T-helper 2 cell treated with Interferon-gamma antibody and Interleukin-4, amounts not matched to agents 5 μg/mL and 100 μg/mL, for 36 hours (primary cell): ENCODE measurements at places on chromosomes 16 and 17.
A peak's percentile ranks its signal among the peaks of the same experiment; 100 is the strongest.

DNA sequence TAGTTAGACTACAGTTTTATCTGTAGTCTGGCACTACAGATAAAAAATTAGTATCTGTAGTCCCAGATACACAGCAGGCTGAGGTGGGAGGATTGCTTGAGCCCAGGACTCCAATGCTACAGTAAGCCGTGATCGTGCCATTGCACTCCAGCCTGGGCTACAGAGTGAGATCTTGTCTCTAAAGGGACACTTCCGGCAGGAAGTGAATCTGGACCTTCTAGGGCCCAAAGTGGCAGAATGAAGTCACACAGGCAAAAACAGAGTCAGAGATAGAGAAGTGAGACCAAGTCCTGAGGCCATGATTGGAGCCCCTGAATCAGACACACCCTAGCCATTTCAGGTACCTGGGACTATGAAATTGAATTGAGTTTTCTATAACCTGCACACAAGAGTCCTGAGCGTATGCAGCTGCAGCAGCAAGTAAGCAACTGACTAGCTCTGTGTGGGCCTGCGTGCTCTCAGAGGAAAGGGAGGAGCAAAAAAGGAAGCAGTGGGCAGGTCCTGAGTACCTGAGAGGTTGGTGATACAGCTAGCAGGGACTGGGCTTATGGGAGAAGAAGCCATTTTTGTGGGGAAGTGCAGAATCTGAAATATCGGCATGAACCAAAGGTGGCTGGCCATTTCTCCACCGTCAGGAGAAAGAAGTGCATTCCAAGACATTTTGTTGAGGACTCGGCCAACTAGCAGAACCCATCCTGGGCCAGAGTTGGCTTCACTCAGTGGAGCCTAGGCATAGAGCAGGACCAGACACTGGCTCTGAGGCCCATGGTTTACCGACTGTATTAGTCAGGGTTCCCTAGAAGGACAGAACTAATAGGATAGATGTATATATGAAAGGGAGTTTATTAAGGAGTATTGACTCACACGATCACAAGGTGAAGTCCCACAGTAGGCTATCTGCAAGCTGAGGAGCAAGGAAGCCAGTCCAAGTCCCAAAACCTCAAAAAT lies 27.2 kb upstream of the BRD7 start:
- H3K27me3 ChIP-seq: no peaks in the 10 kb centered on the region
- no peak for DNase-seq
- no peak overlapping the region for H3K27ac ChIP-seq
- no peak overlapping the region for H3K4me3 ChIP-seq
- no peaks in the 10 kb centered on the region for H3K36me3 ChIP-seq

DNA sequence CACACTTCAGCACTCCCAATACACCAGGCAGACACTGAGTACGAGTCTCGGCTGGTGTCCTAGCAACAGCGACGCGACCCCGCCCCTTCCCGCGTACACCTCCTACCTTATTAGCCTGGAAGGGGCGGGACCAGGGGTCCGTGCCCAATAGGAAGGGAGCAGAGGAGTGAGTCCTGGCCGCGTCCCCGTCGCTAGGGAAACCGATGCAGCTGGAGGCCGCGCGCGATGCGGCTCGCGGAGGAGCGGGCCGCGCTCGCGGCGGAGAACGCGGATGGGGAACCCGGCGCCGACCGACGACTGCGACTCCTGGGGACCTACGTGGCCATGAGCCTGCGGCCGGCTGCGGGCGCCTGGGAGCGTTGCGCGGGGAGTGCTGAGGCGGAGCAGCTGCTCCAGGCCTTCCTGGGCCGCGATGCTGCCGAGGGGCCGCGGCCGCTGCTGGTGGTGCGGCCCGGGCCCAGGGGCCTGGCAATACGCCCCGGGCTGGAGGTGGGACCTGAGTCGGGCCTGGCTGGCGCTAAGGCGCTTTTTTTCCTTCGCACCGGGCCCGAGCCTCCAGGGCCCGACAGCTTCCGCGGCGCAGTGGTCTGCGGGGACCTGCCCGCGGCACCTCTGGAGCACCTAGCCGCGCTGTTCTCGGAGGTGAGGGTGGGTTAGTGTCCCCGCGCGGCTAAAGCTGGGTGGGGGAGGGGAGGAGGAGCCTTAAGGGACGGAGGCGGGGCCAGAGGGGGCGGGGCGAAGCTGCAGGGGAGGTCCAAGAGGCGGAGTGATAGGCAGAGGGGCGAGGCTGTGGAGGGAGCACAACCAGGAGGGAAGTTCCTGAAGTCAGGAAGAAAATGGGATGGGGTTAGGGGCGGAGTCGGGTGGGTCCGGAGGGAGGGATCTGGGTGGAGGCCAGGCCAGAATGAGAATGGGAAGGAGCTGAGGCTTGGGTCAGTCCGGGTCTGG lies at the start of gene DNAH9:
DNAH9 (plus strand) TSS at position 197 of the 948 bp plus-strand sequence; CDS start at position 226, 29 bp downstream.
- H3K36me3 ChIP-seq: no peaks in the 10 kb centered on the region
- H3K4me1 ChIP-seq: no peaks in the 10 kb centered on the region
- DNase-seq: no peak
- no peak within 1 kb of the TSS for H3K27ac ChIP-seq
- peaks cover 4% of the 10 kb centered on the region for H3K27me3 ChIP-seq

GRCh38 chr16:31393056-31393455 lies at the start of gene ITGAD:
Gene ITGAD, plus strand, starts transcription at chr16:31393335. Its CDS starts 26 bp downstream, at chr16:31393361.
- no peaks in the 10 kb centered on the region for H3K27me3 ChIP-seq
- H3K36me3 ChIP-seq: no peaks in the 10 kb centered on the region
- peaks cover 6% of the 10 kb centered on the region for H3K4me1 ChIP-seq
- H3K4me3 ChIP-seq: no peak within 1 kb of the TSS
- no peak within 1 kb of the TSS for H3K27ac ChIP-seq
- no peak for DNase-seq

DNA sequence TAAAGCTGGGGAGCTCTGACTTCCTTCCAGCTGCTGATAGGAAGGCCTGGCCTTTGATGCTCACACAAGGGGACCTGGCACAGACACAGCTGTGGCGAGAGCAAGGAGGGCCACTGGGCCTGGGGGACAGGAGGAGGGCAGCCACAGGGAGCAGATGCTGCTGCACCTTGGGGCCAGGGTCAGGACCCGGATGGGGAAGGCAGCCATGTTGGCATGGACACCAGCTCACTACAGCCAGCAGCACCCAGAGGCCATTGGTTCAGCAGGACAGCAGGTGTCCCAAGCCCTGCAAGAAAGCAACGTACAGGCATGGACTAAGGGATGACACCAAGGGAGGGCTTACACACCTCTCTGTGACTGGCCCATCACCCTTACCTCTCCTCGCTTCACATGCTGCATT lies 8.0 kb upstream of the RNF112 start:
- no peaks in the 10 kb centered on the region for H3K36me3 ChIP-seq
- no peak overlapping the region for H3K4me3 ChIP-seq
- H3K4me1 ChIP-seq: peaks cover 2% of the 10 kb centered on the region

- peak overlapping the region; percentile 24 for H3K27ac ChIP-seq
- no peak overlapping the region for H3K4me3 ChIP-seq
- H3K4me1 ChIP-seq: peaks cover 41% of the 10 kb centered on the region
- no peak for DNase-seq
- H3K27me3 ChIP-seq: peaks cover 4% of the 10 kb centered on the region
- no peaks in the 10 kb centered on the region for H3K36me3 ChIP-seq
These were observed 33.4 kb upstream of the ARL4D start for GRCh38 chr17:43365356-43365755.

- no peak overlapping the region for H3K4me3 ChIP-seq
- no peak for DNase-seq
- no peaks in the 10 kb centered on the region for H3K36me3 ChIP-seq
- H3K27me3 ChIP-seq: no peaks in the 10 kb centered on the region
- no peaks in the 10 kb centered on the region for H3K4me1 ChIP-seq
These were observed 227.3 kb downstream of the HAPSTR1 start for GRCh38 chr16:9318764-9319163.
